ENCODE measurements at places on chromosomes 7 and 10.

DNA sequence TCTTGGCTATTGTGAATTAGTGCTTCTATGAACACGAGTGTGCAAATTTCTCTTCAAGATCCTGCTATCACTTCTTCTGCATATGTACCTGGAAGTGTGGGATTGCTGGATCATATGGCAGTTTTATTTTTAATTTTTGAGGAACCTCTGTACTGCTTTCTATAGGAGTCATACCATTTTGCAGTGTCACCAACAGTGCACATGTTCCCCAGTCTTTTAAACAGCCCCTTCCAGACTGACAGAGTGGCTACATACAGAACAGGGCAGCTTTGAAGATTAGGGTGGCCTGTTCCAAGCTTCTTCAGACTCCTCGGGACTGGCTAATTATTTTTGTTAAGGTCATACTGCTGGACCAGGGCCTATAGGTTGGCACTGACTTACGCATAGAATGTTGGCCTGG is 82.9 kb downstream of the AUTS2 start:
- DNase-seq = no peak

DNA sequence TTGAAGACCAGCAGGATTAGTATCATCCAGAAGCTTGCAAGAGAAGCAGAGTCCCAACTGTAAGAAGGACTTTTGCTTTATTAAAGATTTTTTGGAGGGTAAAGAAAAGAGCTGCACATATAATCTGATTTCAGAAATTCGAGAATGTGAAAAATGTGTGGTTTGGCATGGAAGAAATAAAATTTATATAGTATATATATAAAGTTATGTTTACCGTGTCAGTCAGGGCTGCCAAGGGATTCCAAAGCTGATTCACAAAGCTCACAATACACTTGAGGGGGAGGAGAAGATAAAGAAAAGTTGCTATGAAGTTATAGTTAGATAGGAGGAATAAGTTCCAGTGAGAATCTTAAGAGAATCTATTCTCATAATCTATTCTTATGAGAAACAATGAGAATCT is 231.8 kb upstream of the CACNA2D1 start:
- DNase-seq = no peak

DNA sequence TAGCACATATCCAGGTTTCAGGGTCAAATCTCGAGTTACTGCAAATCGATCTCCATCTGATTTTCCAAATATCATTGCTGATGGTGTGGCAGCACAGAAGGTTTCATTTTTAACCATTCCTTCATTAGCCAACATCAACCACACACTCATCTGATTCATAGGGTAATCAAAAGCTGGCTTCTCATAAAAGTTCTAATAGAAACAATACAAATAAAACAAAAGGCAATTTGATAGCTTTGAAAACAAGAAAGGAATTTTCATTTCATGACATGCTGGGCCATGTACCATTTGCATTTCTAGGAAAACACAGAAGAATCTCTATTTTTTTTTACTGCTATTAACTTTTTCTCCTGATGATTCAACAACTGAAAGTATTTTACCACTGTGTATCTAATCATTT is 147.7 kb upstream of the SLC26A5 start:
- no peak for DNase-seq

DNA sequence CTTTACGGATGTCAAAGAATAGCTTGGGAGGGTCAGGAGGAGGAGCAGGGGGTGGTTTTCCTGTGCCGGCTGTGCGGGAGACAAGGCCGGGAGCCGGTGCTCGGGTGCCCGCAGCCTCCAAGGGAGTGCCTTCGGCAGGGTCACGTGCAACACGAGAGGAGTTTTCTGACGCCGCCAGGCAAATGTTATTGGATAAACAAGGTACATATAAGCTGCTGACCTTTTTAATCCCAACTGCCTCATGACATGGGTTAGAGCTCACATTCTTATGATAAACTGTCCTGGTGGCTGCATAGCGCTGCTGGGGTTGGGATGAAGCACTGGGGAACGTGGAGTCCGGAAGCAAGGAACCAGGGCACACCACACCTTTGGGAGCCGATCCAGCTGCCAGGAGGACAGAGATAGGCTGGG is 124.8 kb upstream of the PDLIM1 start:
- no peak for DNase-seq

- DNase-seq = no peak
These were observed 3.0 kb downstream of the GCC1 start for GRCh38 chr7:127582361-127582760.

DNA sequence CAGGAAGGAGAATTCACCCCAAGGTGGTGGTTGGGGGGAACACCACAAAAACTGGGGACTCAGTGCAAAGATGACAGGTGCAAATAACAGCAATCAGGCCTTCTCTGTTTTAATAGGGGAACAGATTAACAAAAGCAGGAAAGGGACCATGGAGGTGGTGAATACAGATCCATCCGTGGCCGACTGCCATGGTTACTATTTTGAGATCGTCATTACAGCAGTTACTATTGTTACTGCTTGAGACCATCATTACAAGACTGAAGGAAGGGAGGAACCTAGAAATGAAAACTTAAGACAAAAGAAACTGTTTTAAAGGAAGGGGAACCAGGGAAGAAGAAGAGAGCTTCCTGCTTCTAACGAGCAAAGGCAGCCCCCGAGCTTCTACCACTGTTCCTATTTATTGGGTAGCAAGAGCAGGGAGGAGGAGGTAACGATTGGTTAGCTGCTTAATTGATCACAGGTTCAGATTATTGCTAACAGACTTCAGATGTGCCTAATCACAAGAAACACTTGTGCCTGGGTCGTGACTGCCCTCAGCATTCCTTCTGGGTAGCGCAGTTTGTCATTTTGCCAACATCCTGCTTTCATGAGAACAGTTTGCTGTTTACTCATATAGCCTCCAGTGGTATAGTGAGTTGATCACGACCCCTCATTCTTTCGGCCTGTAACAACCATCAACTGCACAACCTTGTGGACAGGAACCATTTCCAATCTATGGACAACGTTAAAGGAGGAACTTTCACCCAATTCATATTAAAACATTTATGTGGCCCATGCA is 216.3 kb downstream of the CHCHD3 start:
- no peak for DNase-seq

DNA sequence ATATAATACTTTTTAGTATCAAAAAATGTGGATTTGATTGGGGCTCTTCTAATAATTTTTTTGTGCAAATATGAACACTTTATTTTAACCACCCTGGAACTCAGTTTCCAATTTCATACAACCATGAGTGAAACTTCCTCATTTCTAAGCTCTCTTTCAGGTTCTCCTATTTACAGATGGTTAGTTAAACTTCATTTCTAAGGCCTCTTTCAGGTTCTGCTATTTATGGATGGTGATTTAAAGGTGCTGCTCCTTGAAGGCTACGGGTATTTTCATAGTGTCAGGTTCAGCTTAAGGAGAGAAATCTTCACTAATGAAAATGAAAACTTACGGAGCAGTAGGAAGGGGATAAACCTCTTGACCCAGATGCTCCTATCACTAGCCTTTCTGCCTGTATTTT is 568.3 kb downstream of the KIF20B start:
- no peak for DNase-seq

GRCh38 chr7:101631224-101631714 is 2.2 kb upstream of the MYL10 start:
- no peak for DNase-seq

DNA sequence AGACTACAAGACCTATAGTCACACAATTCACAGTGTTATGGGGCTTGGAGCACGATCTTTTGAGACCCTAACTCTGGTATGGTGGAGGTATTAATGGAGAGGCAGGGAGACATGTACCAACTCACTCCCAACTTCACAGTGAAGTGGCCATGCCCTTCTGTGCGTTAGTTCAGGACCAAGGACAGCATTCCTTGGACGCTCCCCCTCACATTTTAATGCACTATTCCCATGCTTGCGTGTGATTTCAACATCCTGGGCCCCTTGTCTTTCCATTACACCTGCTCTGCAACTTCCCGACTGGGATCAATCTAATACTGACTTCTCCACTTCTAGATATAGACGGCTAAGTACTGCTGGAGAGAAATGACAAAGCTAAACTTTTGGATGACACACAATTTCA is 72.7 kb downstream of the PLCE1 start:
- no peak for DNase-seq

DNA sequence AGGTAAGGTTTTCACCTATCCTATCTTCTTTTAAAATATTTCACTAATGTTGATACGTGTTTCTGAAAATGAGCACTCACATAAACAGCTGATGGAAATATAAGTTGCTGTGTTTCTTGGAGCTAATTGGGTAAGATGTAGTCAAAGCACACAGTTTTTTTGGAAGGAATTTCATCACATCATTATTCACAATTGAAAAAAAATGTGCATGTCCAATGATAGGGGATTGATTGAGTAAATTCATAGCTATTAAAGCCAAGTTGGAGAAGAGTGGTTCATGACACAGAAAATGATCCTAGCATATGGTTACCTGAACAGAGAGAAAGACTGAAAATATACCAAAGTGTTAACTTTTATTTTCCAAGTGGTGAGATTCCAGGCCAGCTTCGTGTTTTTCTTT is 29.6 kb downstream of the GLI3 start:
- DNase-seq = no peak

- no peak for DNase-seq
These were observed 56.9 kb upstream of the CHST15 start for GRCh38 chr10:124150189-124150806.

DNA sequence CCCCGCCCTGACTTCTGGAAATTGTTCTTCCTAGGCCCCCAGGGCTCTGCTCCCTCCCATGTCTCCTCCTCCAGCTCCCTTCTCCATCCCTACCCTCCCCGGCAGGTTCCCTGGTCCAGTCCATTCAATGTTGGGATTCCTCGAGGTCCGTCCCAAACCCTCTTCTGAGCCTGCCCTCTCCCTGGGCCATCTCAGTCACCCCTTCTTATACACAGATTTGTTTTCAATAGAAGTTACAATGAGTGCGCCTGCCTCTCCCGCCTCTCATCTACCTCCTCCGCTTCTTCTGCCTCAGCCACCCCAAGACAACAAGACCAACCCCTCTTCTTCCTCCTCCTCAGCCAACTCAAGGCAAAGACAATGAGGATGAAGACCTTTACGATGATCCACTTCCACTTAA is 67.9 kb downstream of the OAT start:
- DNase-seq = no peak

DNA sequence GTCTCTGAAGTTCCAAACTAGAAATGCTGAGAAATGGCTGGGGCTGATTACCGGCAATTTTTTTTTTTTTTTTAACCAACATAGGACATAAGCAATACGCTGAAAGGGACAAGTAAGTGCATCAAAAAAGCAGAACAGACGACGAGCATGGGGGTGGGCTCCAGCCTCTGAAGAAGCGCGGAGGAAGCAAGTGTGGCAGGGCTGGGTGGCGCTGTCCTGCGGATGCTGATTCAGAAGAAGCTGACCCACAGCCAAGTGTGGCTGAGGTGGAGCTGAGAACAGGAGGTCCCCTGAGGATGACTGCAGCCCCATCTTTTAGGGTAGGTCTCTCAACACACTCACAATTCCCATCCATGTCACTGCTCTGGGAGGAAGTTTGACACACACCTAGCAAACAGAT is 65.6 kb downstream of the CTBP2 start:
- no peak for DNase-seq

DNA sequence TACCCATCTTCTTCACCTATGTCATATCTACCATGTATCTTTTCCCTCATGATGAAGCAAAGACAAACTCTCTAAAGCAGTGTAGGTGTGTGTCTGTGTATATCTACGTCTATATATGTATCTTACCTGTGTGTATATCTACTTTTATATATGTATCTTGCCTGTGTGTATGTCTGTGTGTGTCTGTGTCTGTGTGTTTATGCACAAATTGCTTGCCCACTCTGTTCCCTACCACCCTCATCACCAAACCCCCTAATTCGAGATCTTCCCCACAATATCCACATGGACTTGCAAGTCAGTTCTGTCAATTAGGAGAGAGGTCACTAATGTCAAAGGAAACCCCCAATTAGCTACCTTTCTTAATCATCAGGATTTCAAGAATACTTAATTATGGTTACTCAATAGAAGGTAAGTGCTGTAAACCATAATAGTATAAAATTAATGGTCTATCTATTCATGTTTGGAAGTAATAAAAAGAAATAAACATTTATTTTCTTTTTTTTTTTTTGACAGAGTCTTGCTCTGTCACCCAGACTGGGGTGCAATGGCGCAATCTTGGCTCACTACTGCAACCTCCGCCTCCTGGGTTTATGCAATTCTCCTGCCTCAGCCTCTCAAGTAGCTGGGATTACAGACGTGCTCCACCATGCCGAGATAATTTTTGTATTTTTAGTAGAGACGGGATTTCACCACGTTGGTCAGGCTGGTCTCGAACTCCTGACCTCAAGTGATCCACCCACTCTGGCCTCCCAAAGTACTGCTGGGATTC is 43.6 kb downstream of the ANKRD61 start:
- DNase-seq = no peak

- DNase-seq = no peak
These were observed 2.6 kb downstream of the GJD4 start for GRCh38 chr10:35607475-35608327.

DNA sequence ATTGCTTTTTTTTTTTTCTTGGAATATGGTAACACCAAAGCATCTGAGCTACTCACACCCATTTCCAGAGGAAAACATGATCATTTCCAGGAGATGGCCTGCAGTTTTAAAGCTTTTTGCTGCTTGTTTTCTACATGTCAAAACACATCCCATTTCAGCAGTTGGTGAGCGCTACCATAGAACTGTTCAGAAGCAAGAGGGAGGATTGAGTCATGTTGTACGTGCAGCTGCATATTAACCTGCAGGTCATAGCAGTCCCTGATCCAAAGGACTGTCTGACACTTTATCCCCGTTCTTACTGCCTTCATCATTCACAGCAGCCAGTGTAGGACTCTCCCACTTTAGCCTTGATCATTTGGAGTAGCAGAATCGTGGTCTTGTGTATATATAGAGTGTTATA is 124.6 kb downstream of the AUTS2 start:
- DNase-seq = no peak

DNA sequence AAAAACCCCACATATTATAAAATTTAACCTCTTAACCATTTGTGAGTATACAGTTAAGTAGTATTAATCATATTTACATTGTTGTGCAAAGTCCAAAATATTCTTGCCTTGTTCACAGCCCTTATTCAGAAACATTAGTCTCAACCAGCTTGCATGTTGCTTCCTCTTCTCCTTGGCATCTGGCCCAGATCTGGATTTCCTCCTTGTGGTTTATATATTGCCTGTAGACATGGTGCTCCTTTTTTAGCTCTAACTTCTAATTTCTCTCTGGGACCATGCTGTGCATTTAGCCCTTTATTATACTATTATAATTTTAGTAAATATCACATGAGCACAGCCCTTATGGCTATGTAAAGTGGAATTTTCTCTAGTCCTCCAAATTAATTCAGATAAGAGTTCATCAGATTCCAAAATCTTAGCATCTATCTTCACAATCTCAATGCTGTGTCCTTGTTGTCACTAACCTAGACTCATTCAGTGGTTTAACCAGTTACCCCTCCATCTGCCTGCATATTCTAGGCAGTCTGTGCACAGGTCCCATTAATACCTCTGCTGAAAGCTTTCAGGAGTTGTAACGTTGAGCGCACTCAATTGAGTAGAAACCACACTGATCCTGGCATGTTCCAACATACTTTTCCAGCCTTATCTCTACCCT is 7.9 kb downstream of the CPED1 start:
- DNase-seq = no peak
